ENCODE measurements at places on chromosomes 12 and 14.

DNA sequence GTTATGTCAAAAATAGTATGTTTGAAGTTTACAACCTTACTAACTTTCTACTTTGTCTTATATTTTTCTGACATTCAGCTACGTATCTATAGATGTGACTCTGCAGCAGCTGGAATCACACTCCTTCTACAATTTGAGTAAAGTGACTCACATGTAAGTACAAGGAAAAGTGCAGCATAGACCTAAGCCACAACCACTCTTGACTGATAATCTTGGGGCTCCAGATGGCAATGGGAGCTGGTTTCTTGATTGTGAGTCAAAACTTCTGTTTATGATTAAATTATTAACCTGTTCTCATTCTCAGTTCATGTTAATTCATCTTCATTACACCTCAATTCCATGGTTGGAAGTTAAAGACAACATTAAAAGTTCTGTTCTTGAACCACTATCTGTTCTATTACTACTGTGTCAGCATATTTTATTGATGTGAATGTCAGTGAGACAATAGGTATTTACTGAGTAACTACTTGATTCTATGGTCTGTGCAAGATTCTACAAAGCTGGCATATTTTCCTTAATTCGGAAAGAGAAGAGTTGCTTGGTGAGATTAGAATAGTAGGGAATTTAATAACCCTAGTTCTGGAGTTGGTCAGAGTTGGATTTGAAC lies 112.9 kb downstream of the TSHR start:
- no peak for DNase-seq

DNA sequence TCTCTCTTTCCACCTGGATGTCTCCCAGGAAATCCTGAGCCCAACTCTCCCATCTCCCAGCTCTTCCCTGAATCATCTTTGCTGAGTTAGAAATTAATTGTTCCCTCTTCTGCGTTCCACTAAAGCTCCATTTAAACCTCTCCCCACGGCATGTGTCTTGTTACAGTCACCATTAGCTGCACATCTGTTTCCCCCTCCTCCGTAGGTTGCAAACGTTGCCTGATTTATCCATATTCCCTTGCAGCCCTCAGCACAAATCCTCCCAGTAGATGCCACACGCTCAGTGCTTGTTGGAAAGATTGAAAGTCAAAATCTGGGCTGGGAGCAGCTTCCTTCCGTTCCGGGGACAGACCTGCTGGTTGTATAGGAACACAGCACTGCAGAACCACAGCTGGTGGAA lies 90.4 kb downstream of the SLC24A4 start:
- no peak for DNase-seq

- DNase-seq: no peak
These were observed 70.8 kb downstream of the WNK1 start for GRCh38 chr12:823028-823698.

- DNase-seq: no peak
These were observed 556 bp downstream of the MTHFD1 start for GRCh38 chr14:64388533-64389285.

DNA sequence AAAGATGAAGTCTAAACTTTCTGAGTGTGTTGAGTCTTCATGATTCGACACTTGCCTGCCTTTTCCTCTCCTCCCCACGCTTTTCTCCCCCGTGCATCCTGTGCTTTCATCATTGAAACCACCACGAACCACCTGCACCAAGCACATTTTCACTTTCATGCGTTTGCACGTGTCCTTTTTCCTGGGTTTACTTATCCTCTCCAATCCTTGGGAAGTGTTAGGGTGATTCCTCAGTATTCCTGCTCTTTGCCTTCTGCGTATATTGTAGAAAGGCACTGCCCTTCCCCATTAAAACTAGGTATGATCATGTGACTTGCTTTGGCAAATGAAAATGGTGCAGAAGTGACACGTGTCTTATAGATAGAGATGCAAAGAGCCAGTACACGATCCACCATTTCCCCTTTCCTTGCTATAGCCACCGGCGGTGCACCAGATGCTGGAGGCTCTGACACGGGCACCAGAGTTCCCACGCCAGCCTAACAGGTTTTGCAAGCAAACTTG lies 106.6 kb downstream of the BRMS1L start:
- DNase-seq: no peak

DNA sequence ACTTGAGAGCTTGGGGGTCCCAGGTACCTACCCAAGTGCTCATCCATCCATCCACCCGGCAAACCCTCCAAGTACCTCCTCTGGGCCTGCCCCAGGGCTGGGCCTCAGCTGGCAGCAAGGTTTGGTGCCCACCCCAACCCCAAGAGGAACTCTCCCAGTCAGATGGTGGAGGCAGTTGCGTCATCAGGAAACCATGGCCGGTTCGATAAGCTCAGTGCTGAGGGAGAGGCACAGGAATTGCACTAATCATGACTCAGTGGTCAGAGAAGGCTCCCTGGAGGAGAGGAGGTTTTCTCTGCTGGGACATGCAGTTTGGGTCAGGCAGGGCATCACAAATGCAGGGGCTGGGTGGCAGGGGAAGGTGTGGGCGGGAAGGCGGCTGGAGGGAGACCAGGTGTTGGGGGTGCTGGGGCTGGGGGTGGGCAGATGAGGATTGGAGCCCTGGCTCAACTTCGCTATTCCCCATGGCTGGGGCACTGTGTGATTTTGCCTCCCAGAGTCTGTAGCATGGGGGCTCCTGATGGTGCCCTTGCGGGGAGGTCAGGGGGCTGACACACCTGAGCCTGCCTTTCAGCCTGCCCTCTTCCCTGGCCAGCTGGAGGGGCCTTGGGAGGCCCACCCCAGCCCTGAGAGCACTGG lies 32.2 kb downstream of the SH2B3 start:
- no peak for DNase-seq

- DNase-seq: no peak
These were observed 31.5 kb downstream of the ANAPC7 start for GRCh38 chr12:110372056-110372425.

GRCh38 chr12:21881965-21882364 lies 59.3 kb downstream of the ABCC9 start:
- no peak for DNase-seq

GRCh38 chr12:30988646-30989286 lies 62.2 kb downstream of the TSPAN11 start:
- DNase-seq: no peak

GRCh38 chr12:52681526-52682380 lies 1.5 kb upstream of the KRT1 start:
- DNase-seq: no peak

- no peak for DNase-seq
These were observed 741 bp upstream of the CRIP2 start for GRCh38 chr14:105473677-105474482.

GRCh38 chr12:79046021-79046420 lies 181.4 kb downstream of the SYT1 start:
- DNase-seq: no peak

- DNase-seq: no peak
These were observed 6.2 kb upstream of the ELK3 start for GRCh38 chr12:96187956-96188355.

- DNase-seq: no peak
These were observed 29.0 kb upstream of the PLEKHG7 start for GRCh38 chr12:92673756-92674155.

GRCh38 chr14:69355607-69356281 lies 42.4 kb downstream of the ERH start:
- DNase-seq: no peak

DNA sequence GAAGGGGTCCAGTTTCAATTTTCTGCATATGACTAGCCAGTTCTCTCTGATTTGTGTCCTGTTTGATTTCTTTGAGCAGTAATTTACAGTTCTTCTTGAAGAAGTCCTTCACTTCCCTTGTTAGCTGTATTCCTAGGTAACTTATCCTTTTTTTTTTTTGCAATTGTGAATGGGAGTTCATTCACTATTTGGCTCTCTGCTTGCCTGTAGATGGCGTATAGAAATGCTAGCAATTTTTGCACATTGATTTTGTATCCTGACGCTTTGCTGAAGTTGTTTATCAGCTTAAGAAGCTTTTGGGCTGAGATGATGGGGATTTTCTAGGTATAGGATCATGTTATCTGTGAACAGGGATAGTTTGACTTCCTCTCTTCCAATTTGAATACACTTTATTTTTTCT lies 77.6 kb upstream of the NID2 start:
- no peak for DNase-seq

DNA sequence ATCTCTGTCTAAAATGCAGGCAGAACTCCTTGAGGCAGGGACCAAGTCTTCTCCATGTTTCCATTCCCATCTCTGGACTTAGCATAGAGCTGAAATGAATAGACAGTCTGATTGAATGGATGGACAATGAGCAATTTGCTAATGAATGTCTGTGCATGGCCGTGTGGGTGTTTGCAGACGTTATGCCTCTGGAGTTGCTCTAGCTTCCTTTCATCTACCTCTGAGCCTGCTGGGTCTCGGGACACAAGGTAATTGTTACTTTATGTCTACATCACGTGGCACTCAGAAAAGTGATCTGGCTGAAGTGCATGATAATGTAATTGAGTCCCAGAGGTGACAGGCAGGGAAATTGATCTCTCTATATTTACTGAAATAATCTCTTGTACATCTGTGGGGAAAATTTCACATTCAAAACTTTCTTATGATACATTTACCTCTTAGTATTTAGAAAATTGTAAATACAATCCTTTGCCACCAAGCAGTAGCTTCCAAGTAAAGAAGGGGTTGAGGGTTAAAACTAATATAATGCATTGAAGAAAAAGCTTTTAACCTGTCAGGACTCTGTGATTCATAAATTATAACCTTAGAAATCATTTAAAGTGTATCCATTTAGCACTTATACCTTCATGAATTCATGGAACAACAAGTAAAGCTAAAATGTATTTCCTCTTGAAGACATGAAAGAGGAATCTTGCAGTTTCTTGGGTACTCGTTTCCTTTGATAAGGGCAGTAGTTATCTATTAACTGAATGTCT lies 424.1 kb downstream of the APAF1 start:
- DNase-seq: no peak

- no peak for DNase-seq
These were observed 360.8 kb downstream of the CCDC91 start for GRCh38 chr12:28550757-28551704.

DNA sequence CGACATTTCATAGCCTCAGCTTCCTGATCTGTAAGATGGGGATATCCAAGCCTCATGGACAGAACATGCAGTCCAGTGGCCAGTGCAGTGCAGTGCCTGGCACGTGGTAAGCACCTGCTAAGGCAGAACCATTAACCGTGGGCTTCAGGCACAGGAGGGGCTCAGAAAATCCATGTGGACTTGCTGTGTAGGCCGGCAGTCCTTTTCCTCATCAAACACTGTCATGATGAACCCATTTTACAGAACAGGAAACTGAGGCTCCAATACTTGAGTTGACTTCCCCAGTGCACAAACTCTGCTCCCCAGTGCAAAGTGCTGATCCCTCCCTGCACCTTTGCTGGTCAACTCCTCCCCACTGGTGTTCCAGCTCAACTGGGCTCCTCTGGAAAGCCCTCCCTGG lies 18.0 kb downstream of the TRPV4 start:
- no peak for DNase-seq

- DNase-seq: no peak
These were observed 16.4 kb upstream of the BTG1 start for GRCh38 chr12:92162079-92162478.

DNA sequence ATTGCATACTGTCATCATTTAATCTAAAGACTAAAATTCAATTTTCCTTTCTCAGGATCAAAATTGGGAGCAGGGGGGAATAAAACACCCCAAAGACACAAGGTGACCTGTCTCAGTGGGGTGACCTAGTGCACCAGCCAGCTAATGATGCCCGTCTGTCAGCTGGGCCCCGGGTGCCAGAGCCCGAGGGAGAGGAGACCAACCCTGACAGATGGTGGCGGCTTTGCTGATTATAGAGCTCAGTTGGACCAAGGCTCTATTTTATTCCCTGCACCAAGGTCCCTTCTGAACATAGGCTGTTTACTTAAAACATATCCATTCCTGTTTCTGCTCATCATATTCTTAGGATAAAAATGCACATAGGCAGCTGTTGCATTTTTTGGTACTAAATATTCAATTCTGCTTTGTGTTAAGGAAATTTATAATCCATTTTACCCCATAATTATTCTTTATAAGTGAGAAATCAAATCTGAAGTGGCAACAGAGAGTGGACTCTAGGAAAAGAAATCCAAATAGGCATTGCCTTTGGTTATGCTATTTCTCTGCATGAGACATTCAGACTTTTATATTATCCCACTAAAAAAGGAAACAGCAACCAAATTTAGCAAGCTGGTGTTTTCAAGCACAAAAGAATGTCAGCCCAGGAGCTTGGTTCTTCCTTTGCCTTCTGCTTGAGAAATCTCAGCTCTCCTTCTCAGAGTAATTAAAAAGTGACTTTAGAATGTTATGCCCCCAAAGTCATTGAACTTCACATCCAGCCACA lies 96.8 kb upstream of the IFNG-AS1 start:
- DNase-seq: no peak

DNA sequence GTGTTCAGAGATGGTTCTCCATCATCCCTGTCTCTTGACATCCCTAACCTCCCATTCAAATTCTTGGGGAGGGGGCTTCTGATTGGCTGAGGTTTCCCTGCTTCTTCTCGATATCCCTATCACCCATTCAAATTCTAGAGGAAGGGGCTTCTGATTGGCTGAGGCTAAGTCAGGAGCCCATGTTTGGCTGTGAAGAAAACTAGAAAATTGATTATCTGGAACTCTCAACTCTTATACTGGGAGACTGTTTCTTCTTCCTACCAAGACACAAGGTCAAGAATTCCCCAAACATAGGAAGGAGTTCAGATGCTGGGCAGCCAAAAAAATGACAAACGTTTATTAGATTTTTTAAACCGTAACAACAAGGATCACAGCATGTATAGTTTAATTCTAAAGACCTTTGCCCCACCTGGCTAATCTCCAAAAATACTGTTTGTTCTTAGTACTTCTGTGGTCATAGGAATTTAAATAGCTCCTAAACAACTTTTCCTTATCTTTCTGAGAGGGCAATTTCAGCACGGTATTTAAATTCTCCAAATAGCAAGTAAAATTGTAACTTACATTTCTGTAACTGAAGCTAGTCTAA lies 26.4 kb downstream of the SPIC start:
- DNase-seq: no peak

DNA sequence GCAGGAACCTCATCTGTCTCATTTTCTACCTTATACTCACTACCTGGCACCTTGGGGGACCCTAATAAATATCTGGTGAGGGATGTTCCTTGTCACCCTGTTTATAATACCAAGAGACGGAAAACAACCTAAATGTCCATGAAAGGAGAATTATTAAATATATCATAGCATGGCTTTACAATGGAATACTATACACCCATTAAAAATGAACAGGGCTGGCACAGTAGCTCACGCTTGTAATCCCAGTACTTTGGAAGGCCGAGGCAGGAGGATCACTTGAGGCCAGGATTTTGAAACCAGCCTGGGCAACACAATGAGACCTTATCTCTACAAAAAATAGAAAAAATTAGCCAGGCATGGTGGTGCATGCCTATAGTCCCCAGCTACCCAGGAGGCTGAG lies 34.3 kb upstream of the SPPL3 start:
- DNase-seq: no peak

GRCh38 chr14:105865904-105866840 lies 339.8 kb downstream of the TMEM121 start:
- DNase-seq: no peak

Data from C1 segment of cervical spinal cord (tissue), 14 donors.